ENCODE measurements at places on chromosomes 16 and 17. TPM values are rescaled to one million over a fixed set of nuclear protein-coding genes. Genes with fewer than 3 reads are reported as not detected.

Gene RNF227
- total RNA-seq: 3.3 TPM

Gene HOXB7
- 0.22 TPM for total RNA-seq

Gene ANKRD40
- 23.1 TPM for total RNA-seq

Gene ACSM2A
- not detected for total RNA-seq

Gene CACNA1H
- total RNA-seq: 1.5 TPM

Gene C16orf89
- not detected for total RNA-seq

Gene EME2
- 27.5 TPM for total RNA-seq

Gene CHST4
- total RNA-seq: not detected

Gene DHRS7C
- total RNA-seq: not detected

Gene TSPAN10
- total RNA-seq: 0.17 TPM

Gene HAS3
- 2.5 TPM for total RNA-seq

Gene NPIPA7
- 3.8 TPM for total RNA-seq

Gene CCL2
- not detected for total RNA-seq
